ENCODE measurements at places on chromosomes 12 and 14.

GRCh38 chr12:131599190-131600159 lies 111.4 kb upstream of the SFSWAP start:
- no peak for DNase-seq

DNA sequence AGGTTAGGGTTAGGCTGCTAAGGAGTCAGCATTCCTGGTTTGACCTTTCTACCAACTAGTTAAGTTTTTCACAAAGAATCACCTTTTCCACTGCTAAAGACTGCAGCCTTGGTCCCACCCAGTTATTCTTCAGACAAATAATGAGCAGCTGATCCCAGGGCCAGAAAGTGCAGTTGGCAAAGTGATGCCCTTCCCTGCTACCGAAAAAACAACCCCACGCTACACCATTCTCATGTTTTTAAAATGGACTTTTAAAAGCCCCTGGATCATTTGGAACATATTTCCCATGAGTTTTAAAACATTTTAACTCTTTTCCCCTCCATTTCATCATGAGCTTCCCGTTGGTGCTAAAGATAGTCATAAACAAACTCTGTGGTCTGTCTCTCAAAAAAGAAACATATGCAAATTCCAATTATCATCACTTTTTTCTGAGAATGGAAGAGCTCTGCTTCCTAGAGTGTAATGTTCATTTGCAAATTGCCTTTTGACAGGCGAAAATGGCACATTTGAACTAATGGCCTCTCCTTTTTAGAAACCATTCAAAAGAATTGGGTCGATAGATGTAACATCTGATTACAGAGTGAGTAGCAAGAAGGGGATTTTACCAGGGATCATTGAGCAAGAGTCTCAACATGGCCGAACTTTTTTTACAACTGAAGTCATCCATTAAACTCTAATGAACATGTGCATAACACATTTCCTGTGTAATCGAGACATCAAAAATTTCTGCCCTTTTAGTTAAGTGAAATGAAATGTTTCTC lies 129.3 kb upstream of the RAP1B start:
- no peak for DNase-seq

DNA sequence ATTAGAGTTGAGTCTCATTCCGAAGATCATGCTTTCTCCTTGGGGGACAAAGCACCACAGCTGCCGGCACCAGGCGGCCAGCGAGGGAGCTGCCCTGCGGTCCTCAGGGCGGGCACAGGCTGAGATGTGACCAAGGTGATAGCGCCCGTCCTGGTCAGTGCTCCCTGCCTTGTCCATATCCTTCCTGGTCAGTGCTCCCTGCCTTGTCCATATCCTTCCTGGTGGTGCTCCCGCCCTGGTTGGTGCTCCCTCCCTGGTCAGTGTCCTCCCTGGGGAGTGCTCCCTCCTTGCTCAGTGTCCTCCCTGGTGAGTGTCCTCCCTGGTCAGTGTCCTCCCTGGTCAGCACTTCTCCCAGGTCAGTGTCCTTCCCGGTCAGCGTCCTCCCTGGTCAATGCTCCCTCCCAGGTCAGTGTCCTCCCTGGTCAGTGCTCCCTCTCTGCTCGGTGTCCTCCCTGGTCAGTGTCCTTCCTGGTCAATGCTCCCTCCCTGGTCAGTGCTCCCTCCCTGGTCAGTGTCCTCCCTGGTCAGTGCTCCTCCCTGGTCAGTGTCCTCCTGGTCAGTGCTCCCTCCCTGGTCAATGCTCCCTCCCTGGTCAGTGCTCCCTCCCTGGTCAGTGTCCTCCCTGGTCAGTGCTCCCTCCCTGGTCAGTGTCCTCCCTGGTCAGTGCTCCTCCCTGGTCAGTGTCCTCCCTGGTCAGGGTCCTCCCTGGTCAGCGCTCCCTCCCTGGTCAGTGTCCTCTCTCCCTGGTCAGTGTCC lies 92.2 kb downstream of the ADGRD1 start:
- DNase-seq, result no peak

- DNase-seq, result no peak
Measured at GRCh38 chr14:64147126-64147790, 146.9 kb downstream of the ESR2 start.

- no peak for DNase-seq
Measured at GRCh38 chr14:59186306-59186705, 2.2 kb upstream of the DAAM1 start.

DNA sequence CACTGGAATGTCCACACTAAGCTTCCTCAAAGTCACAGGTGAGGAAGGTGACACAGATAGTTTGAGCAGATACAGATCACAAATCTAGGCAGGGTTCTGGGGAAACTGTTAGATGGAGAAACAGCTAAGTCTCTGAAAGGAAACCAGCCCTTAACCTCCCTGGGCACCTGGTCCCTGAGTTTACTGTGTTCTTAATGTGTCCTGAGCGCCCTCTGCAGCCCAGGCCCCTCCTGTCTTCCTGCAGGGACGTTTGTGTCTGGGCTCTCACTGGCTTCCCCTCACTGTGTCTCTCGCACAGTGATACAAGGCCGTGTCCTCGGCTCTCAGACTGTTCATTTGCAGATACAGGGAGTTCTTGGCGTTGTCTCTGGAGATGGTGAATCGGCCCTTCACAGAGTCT lies 684.3 kb downstream of the TMEM121 start:
- DNase-seq, result no peak

DNA sequence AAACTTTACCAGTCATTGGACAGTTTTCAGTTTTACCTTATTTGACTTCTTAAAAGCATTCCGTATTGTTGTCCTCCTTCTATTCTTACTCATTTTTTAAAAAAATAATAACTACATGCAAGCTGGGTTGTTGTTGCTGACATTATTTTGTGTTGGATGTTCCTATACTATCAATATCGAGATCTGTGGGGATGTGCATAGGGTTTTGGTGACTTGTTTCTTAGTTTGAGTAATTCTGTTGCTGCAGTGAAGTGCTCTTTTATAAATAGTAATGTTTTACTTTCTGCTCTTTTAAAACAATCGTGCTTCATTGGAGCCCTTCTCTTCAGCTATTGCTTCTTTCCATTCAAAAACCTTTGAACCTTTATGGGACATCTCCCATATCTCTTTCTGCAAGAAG lies 79.4 kb downstream of the METTL25 start:
- no peak for DNase-seq

- DNase-seq, result no peak
Measured at GRCh38 chr14:100199240-100199860, 39.6 kb upstream of the YY1 start.

DNA sequence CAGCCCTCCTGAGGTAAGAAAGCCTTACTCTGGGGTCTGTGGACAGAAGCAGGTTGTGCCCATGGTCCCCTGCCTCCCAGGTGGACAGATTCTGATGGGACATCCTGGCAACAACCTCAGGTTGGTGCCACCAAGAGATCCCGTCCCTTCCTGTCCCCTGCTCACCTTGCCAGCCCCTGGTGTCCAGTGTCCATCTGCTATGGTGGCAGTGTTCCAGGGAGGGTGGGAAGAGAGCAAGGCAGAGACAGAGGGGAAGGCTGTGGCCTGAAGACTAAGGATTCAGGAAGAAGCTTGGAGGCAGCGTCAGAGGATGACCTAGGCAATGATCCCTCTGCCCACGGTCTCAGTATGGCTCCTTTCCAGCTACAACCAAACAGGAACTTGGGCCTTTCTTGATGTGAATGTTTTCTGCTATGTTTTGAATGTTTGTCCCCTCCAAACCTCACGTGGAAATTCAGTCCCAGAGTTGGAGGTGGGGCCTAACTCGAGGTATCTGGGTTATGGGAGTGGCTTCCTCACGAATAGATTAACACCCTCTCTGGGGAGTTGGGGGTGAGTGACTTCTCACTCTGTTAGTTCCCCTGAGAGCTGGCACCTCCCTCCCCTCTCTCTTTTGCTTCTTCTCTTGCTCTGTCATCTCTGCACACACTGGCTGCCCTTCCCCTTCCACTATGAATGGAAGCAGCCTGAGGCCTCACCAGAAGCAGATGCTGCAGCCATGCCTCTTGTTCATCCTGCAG lies 26.9 kb downstream of the IQSEC3 start:
- DNase-seq, result no peak

GRCh38 chr14:58898655-58899316 lies 261.0 kb downstream of the DACT1 start:
- DNase-seq, result no peak

GRCh38 chr14:79064214-79064613 lies 894.0 kb downstream of the NRXN3 start:
- no peak for DNase-seq

GRCh38 chr14:90093942-90094595 lies 32.3 kb downstream of the KCNK13 start:
- DNase-seq, result no peak

GRCh38 chr12:11535127-11535526 lies 114.3 kb upstream of the ETV6 start:
- DNase-seq, result no peak

DNA sequence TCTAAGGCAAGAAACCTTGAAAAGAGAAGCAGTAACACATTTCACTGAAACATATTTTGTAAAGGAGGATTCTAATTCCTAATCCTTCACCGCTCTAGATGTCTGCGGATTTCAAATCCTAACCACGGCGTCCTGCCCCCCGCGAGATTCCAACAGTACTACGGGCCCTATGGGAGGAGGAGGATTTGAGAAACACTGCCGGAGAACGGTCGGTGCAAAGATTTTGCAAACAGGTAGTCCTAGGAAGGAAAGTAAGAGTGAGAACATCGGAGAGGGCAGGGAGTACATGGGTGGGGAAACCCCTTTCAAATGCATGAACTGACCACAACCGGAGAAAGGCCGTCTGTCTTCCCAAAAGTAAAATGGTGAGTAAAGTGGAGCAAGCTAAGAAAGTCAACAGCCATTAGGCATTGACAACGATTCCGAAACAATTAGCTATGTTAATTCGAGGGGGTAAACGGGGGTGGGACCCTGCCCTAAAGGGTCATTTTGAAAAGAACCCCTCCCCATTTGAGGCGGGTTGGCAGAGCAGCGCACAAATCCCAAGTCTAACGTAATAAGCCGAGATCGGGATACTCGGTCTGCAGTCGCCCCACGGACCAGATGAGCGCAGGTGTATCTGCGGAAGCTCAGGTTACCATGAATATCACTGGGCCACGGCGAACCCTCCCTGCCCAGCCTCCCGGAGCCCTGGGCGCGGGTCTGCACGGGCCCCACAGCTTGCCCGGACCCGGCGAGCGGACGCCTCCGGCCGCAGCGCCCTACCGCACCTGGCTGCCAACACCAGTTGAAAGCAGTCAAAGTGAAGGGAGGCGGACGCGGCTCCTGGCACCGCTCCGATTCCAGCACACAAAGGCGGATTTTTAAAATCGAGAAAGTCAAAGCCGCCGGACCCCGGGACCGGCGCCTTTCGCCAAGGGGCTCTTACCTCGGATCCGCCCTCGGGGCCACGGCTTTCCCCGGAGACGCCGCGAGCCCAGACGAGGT lies 662 bp downstream of the EPS8 start:
- DNase-seq, result peak; percentile 59

DNA sequence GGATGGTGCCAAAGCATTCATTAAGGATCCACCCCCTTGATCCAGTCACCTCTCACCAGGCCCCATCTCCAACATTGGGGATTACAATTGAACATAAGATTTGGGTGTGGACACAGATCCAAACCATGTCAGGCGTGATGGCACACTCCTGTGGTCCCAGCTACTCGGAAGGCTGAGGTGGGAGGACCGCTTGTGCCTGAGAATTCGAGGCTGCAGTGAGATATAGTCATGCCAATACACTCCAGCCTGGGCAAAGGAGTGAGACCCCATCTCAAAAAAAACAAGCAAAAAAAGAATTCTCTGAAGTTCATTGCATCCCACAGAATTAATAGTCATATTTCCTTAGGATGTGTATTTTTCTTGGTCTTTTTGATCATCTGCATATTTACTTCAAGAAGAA lies 34.9 kb downstream of the ZDHHC17 start:
- no peak for DNase-seq

DNA sequence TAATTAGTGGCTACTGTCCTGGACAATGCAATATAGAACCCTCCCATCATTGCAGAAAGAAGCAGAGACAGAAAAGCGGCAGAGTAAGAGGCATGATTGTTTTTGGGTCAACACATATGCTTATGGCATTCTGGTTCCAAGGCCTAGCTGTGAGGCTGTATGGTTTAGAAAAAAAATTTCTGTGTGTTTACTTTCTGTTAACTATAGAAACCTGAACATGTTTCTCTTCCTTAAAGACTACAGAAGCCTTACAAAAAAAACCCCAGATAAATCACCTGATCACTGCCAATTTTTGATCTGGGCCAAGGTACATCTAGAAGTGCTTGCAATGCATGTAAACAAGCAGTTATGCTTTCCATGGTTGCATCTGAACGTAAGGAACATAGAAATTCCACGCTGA lies 100.0 kb upstream of the HECTD1 start:
- no peak for DNase-seq

GRCh38 chr12:9928607-9929006 lies 3.6 kb downstream of the CLEC2A start:
- no peak for DNase-seq

DNA sequence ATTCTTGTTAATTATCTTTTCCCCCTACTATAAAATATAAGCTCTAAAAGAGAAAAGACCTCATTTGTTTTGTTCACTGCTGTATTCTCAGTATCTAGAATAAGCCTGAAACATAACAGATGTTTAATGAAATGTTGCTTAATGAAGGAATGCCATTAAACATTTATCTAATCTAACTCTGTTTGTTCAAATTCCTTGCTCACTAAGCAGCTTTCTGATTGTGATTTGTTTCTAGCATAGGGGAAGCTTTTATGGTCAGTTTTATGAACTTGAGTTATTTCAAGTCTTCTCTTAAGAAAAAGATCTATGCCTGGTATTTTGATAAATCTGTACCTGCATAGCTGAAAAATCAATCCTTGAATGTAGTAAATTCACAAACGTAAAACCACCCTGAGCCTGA lies 308.6 kb downstream of the CCDC91 start:
- DNase-seq, result no peak

DNA sequence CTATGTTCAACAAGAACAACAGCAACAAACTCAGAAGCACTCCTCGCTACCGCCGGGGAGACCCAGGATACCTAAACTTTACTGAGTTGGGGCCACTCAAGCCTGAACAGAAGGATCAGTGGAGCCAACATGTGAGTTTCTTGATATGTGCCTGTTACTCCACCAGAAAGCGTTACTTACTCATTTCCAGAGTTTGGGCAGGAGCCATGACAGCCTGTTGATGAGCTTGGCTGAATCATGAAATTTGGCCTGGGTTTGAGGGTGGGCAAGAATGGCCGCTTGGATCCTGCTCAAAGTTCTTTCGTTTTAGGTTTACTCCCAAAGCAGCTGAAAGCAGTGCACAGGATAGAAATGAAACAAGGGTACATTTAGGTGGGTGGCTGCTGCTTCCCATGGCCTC lies 12.0 kb upstream of the GALNT6 start:
- DNase-seq, result no peak

DNA sequence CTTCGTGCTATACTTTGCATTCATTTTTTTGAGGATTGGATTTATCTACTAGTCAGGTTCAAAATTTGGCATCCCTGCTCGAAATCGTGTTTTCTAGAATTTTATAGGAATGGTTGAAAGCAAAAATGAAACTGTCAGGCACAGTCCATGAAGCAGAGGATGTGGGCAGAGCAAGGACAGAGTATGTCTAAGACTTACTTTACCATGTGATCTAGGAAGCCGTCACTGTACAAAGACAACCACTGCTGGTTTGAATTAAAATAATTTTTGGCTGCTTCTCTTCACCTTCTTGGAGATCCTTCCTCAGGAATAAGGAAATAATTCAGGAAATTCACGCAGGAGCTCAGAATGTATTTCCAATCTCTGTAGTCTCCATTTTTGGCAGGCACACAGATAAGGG lies 31.6 kb upstream of the SGPP1 start:
- no peak for DNase-seq

- no peak for DNase-seq
Measured at GRCh38 chr14:97106166-97106565, 309.0 kb downstream of the VRK1 start.

- DNase-seq, result no peak
Measured at GRCh38 chr12:25715102-25715501, 162.0 kb upstream of the LMNTD1 start.
